Occipital lobe (tissue), 3 donors: ENCODE measurements at places on chromosomes 1 and 21. TPM values are rescaled to one million over a fixed set of nuclear protein-coding genes. Genes with fewer than 3 reads are reported as not detected.

Gene DMRTA2
- total RNA-seq: 5.8 TPM

Gene FCN3
- total RNA-seq: not detected

Gene PSMB4
- total RNA-seq: 290 TPM

Gene KCNJ10
- 1.6 TPM for total RNA-seq

Gene TRIM45
- total RNA-seq: 5.0 TPM

Gene KRTAP19-1
- total RNA-seq: not detected

Gene TMEM52
- 1.1 TPM for total RNA-seq

Gene CFHR4
- total RNA-seq: 0.31 TPM

Gene SPRR3
- total RNA-seq: 1.6 TPM

Gene SRRM1
- 39.1 TPM for total RNA-seq

Gene CYP4Z1
- 0.47 TPM for total RNA-seq

Gene PDC
- not detected for total RNA-seq

Gene MATN1
- total RNA-seq: 0.31 TPM

Gene CD244
- total RNA-seq: not detected

Gene SPRR1B
- not detected for total RNA-seq

Gene PTPRF
- 37.6 TPM for total RNA-seq
